ENCODE measurements at places on chromosomes 2 and 18. TPM values are rescaled to one million over a fixed set of nuclear protein-coding genes. Genes with fewer than 3 reads are reported as not detected.

The TUBB8B gene
- not detected for total RNA-seq

The IL1RL2 gene
- 0.13 TPM for total RNA-seq

The PCARE gene
- total RNA-seq, result not detected

The TYMS gene
- 27.6 TPM for total RNA-seq

The SERPINB2 gene
- not detected for total RNA-seq

The SCN9A gene
- total RNA-seq, result 0.51 TPM

The QPCT gene
- total RNA-seq, result 3.9 TPM

The UGT1A3 gene
- total RNA-seq, result not detected

The COL6A3 gene
- 6.6 TPM for total RNA-seq

The CFAP210 gene
- total RNA-seq, result not detected

The CRACDL gene
- total RNA-seq, result 3.0 TPM

Measured in dermis microvascular lymphatic vessel endothelial cell (primary cell).